ENCODE measurements at places on chromosomes 2 and 18.
A peak's percentile ranks its signal among the peaks of the same experiment; 100 is the strongest.

DNA sequence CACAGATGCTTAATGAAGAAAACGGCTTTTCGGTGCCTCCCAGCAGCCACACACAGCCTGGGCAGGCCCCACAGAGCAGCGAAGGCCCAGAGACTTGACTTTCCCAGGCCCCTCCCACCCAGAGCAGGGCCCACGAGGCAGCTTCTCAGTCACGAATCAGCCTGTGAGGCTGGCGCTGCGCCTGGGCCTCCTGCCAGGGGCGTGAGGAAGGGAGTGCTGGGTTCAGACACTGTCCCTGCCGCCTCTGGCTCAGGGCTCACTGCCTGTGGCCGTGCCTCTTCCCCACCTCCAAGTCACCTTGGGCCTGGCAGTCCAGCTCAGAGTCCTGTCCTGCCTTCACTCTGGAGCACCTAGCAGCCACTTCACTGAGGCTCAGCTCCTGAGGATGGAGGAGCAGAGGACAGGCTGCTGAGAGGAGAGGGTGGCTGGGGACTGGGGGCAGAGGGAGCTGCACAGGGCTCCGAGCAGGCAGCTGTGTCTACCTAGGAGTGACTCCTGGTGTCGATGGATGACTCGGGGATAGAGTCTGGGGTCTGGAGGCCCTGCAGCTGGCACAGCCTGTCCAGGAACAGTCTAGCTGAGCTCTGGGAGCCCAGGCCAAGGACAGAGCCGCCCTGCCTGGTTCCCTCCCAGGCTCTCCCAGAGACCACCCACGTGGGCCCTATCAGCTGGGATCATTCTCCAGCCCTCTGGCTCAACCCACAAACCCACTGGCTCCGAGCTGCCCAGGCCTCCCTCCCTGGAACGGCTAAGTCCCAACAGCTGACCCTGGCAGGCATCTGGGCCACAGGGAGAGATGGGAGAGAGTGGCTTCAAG is 36.4 kb upstream of the FOSL2 start:
- DNase-seq, result peak; percentile 21

DNA sequence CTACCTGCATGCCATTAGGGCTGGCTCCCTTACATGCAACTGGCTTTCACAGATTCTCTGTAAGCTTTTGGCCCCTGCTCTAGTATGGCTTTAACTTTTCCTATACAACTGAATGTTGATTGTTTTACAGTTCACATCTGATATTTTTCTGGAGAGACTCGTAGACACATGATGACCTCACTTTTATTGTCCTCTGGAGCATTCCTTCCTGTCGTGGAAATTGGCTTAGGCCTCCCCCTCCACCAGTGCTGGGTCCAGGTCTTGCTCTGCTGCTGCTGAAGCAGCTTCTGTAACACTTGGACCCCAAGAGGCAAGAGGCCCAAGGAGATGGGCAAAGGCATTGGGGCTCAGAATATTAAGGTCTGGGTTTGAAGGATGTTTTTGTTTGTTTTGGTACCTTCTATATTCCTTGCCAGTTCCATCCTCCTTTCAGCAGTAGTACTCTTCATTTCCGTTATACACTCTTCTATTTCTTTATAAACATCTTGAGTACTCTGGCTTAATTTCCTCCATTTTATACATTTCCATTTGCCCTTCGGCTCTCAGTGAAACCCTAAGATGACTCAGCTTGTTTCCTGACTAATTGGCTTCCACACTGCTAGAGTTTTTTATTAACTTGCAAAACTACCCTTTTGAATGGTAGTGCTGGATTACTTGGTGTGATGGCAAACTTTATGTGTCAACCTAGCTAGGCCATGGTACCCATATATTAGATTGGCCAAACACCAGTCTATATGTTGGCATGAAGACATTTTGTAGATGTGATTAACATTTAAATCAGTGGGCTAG is 219.8 kb downstream of the CDCA7 start:
- no peak for DNase-seq

DNA sequence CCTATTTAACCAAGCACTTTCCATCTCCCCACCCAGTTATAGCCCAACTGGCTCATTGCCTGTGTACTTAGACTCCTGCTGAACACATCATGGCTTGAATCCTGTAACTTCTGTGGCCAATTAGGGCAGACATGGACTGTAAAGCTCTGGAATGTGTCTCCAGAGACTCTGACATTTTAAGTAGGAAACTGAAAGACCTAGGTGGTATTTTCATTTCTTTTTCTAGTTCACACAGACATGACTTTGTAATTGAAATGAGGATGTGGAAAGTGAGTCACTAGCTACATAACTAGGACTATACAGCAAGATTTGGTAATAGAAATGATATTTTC is 12.2 kb downstream of the DOK1 start:
- no peak for DNase-seq

GRCh38 chr18:4789506-4789905 is 334.4 kb upstream of the DLGAP1 start:
- no peak for DNase-seq

GRCh38 chr18:68713131-68713530 is 1.8 kb downstream of the TMX3 start:
- DNase-seq, result no peak

- no peak for DNase-seq
Measured at GRCh38 chr2:98576666-98577312, 31.5 kb downstream of the COA5 start.

DNA sequence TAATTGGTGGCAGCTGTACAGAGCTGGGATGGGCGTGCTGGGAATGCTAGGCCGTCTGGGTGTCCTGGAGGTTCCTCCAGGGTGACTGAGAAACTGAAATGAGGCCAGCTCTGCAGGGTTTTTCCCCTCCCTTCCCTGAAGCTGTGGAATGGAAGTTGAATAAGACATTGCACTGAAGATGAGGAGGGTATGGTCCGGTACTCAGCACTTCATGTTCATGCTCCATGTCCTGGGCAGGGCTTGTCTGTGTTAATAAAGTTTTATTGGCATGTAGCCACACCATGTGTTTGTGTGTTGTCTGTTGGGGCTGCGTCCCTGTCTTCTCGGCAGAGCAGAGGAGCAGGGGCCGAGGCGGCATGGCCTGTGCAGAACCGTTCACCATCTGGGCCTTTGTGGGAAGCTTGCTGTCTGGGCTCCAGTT is 154.0 kb downstream of the LDLRAD4 start:
- DNase-seq, result no peak

DNA sequence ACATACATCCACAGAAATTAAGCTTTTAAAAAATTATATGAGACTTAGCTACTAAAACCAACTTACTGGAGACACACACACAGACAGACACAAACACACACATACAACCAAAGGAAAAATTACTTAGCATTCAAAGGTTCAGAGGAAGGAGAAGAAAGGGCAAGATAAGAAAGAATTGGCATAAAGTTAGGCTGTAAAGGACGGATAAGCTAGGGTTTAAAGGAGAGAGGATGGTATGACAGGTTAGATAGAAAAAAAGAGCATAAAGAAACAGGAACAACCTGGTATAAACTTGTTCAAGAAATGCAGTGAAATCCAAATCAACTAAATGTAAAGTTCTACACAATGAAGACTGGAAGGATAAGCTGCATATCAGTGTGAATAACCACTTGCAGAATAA is 73.4 kb downstream of the SLC66A3 start:
- no peak for DNase-seq

DNA sequence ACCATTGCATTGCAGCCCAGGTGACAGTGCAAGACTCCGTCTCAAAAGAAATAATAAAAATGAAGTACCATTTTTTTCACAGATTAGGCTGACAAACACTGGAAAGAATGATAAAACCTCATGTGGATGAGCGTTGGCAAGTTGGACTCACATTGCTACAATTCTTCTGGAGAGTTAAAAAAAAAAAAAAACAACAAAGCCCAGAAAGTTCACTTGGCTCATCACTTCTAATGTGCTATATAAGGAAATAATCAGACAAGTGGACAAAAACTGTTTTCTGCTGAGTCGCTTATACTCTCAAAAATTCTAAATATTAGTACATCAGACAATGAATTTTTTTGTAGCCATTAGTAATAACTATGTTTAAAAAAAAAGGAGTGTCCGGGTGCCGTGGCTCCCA is 38.4 kb downstream of the PKP4 start:
- DNase-seq, result no peak

DNA sequence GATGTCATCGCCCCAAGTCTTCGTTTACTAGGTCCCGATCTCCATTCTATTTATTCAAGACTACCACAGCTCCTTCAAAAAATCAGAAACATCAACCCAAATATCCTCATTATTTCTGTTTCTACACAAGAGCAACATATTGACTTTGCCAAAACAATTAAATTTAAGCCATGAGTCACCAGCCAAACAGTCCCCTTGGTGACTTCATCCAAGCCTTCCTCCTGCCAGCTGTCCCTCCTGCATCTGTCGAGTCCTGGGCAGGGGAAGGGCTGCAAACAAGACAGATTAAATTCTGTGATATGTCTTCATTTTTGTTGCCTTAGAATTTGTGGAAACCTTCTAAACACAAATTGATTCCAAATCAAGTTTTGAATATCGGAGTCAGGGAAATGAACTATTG is 110.3 kb downstream of the SP3 start:
- DNase-seq, result peak; percentile 47

GRCh38 chr18:11860594-11861450 is 9.6 kb downstream of the CHMP1B start:
- no peak for DNase-seq

GRCh38 chr2:10301941-10302478 is 694 bp upstream of the HPCAL1 start:
- DNase-seq, result no peak

DNA sequence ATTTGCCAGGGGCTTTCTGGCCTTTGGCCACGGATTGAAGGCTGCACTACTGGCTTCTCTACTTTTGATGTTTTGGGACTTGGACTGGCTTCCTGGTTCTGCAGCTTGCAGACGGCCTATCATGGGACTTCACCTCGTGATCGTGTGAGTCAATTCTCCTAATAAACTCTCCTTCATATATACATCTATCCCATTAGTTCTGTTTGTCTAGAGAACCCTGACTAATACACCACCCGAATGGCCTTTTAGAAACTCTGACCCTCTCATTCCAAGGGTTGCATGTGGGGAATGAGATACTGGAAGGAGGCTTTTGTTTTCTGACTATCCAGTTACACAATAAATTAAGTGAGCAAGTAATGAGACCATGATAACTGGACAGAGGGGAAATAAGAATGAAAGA is 430.7 kb downstream of the CDH2 start:
- DNase-seq, result no peak

GRCh38 chr18:68498185-68498584 is 216.7 kb downstream of the TMX3 start:
- DNase-seq, result no peak

GRCh38 chr18:68874361-68874760 is 76.5 kb downstream of the CCDC102B start:
- DNase-seq, result no peak

DNA sequence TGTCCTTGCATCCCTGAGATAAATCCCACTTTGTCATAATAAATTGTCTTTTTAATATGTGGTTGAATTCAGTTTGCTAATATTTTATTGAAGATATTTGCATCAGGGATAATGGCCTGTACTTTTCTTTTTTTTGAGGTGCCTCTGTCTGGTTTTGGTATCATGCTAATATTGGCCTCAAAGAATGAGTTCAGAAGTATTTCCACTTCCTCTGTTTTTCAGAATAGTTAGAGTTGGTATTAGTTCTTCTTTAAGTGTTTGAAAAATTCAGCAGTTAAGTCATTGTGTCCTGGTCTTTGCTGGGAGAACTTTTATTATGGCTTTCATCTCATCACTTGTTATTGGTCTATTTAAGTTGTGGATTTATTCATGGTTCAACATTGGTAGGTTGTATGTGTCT is 464.1 kb upstream of the CRIM1 start:
- no peak for DNase-seq

DNA sequence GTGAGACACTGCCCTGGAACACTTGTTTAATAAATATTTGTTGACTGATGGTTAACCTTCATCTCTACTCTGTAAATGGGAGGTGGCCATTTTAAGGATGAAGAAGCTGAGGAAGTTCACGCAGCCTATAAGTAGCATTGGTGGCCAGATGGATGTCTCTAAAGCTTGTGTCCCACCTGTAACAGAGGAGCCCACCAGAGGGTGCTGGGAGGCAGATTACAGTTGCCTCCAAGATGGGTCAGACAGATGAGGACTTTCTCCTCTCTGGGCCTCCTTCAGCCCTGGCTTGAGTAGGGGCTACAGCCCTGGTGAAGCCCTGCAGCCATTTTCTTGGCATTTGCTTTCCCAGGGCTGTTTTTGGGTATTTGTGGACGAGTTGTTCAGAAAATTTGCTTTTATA is 45.0 kb upstream of the MCFD2 start:
- DNase-seq, result no peak

DNA sequence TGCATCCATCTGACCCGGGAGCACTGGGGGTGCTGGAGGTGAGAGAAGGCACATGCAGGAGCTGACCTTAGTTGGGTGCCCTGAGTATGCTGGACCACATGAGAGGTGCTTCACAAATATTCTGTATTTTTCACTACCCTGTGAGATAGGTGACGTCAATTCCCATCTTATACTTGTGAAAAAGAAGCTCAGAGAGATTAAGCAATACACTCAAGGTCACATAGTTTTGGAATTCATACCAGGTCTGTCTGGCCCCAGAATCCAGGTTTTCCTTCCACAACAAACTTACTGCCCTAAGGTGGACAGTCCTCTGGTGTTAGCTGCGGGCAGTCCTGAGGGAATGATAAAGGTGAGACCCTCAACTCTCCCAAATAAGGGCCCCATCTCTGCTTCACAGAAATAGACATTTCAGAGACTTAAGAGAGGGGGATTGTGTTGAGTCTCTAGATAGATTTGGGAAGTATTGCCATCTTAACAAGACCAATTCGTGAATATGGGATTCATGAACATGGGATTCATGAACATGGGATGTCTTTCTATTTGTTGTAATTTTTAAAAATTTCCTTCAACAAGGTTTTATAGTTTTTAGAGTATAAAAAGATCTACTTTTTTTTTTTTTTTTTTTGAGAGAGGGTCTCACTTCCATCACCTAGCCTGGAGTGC is 64.0 kb upstream of the SMAD7 start:
- DNase-seq, result no peak

- DNase-seq, result no peak
Measured at GRCh38 chr2:219632760-219633105, 5.3 kb downstream of the SLC4A3 start.

- DNase-seq, result no peak
Measured at GRCh38 chr2:113834051-113834730, 55.7 kb upstream of the ACTR3 start.

GRCh38 chr18:57910817-57911216 is 107.7 kb upstream of the ATP8B1 start:
- no peak for DNase-seq

DNA sequence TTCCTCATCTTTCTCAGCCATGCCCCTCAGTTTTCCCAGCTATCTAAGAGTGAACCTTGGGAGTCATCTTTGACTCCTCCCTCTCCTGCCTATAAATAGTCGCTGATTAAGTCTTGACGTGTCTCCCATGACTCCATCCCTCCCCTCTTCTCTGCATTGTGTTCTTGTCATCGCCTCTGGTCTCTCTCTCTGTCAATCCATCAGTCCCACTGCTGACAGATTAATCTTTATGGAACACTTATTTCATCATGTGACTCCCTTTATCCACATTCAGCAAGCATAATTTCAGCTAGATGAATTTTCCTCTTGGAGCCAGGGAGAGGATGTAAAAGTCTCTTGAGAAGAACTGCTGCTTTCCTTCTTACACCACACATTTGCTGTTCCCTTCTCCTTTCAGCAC is 9.4 kb downstream of the ADAM23 start:
- DNase-seq, result no peak

Data from NCI-H2081 (cell line).